ENCODE measurements at places on chromosomes 5 and 9.

GRCh38 chr5:57595523-57595991 is 112.9 kb upstream of the ACTBL2 start:
- DNase-seq, result no peak

GRCh38 chr5:148829734-148830133 is 3.3 kb downstream of the ADRB2 start:
- DNase-seq, result no peak

- no peak for DNase-seq
Measured at GRCh38 chr9:86975606-86976005, 28.3 kb upstream of the GAS1 start.

DNA sequence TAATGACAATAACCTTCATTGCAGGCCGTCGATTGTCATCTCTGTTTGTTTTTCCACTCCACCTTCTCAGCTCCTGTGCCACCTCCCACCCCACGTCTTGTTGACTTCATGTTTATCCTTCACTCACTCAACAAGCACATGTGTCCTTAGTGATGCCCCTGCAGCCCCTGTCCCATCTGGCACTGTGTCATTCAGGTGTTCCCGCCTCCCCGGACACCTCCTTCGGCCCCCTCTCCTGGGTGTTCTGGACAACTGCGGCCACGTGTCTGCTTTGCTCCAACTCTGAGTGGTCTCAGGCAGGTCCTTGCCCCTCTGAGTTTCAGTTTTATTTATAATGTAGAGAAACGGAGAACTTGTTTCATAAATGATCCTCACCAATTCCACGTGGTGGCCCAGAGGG is 91.0 kb upstream of the COL5A1 start:
- no peak for DNase-seq

DNA sequence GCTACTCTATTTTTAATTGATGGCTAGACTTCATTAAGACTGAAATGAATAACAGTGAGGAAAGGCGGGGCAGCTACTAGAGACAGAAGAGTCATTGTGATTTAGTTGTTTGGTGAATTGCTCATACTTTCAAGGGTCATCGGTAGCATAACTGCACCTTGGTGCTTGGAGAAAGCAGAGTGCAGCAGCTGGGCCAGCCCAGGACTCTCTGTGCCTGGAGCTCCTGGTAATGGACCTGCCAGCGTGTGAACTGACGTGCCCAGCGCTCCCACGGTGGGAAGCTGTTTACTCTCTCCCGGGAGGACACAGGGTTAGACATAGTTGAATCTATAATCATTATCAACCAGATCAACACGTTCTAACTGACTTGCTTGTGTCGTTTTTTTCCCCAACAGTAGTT is 42.9 kb downstream of the LURAP1L start:
- DNase-seq, result no peak

DNA sequence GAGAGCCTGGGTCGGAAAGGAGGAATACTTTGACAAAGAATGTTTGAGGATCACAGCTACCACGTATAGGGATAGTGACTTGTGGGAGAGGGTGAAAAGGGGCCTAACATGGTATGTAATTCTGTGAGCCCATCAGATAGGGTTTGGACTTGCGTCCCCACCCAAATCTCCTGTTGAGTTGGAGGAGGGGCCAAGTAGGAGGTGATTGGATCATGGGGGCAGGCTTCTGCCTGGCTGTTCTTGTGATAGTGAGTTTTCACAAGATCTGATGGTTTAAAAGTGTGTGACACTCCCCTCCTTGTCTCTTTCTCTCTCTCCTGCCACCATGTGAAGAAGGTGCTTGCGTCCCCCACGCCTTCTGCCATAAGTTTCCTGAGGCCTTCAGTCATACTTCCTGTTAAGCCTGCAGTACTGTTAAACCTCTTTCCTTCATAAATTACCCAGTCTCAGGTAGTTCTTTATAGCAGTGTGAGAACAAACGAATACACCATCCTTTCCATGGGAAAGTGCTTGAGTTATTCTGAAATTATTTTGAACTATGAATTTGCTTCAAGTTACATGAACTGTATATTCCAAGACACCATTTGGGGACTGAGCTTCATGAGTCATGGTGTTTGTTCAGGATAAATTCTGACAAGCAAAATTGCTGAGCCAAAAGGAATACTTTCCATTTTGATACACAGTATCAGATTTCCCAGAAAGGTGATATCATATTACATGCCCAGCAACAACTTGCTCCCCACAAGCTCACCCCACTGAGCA is 68.8 kb upstream of the SSBP2 start:
- peak; percentile 53 for DNase-seq

DNA sequence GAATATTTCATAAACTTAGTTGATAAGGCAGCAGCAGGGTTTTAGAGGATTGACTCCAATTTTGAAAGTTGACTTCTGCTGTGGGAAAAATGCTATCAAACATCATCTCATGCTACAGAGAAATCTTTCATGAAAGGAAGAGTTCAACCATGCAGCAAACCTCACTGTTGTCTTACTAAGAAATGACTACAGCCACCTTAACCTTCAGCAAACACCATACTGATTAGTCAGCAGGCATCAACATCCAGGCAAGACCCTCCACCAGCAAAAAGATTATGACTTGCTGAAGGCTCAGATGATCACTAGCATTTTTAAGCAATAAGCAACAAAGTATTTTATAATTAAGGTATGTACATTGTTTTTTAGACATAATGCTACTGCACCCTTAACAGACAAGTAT is 7.6 kb downstream of the TMEM174 start:
- peak; percentile 62 for DNase-seq

DNA sequence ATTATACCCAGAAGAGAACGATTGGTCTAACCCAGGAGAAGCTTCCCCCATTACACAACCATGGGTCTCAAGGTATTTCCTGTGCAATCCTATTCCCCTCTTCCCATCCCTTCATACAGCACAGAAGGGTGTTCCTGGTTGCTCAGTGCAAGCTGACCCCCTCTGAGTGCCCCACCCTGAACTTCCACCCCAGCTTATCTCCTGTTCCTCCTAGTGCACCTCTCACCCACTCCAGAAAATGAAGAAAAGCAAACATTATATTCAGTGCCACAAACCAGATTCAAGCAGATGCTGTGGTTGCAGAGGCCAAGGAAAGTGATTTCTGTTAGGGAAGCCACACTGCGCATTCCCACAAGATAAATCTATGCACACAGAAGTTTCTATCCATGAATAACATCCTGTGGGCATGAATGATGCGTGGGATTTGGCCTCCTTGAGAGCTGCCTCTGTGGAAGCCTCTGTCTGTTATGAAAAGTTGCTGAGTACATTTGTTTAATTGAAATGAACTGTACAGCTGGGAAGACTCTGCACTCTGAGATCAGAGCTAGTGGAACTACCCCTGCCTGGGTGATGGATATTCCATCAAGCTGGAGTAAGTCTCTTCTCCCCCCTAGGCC is 2.2 kb upstream of the OR2S2 start:
- DNase-seq, result peak; percentile 63

GRCh38 chr9:80144406-80144805 is 572.6 kb downstream of the TLE4 start:
- no peak for DNase-seq

DNA sequence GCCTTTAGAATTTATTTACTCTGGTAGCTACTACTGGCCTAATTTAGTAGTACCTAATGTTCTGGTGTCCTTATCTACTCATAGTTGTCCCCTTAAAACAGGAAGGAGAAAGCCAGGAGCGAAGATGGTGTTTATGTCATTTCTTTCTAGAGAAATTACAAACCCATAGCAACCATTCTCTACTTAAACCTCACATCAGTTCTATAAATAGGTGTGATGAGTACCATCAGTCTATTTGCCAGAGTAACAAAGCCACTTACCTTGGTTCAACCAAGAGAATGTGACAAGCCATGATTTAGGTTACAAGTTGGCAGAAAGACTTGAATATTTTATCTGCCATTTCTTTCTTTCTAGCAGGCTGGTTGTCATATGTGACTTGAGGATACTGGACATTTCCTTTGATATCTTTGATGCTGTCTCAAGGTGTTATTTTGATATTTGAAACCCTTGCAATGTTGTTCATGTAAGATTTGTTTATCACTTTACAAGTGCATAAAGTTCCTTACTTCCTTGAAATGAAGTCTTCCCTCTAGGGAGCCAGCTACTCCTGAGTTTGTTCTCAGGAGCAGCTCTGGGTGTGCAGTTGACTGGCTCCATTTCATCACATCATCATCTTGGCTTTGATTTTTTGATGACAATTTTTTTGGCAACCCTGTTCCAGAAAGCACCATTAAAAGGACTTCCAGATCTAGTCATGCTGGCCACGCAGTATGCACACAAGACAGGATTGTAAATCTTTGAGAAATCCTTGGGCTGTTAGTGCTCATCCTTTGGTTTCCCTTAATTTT is 286.8 kb downstream of the ARHGAP26 start:
- no peak for DNase-seq

DNA sequence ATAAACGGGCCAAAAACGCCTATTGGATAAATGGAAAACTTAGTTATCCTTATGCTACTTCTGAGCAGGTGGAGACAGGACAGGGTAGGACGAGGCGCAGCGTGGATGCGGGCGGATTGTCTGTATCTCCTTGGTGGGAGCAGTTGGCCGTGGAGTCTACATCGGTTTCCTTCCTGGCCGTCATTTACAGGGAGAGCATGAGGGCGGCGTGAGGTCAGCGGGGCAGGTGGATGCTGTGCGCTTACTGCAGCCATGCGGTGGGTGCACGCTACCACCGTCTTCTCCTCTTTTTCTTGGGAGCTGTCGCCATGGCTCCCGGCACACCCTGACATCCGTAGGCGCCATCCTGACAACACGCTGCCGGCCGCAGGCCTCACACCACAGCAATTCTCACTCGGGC is 121.3 kb downstream of the ADAMTS2 start:
- DNase-seq, result no peak

GRCh38 chr5:73027361-73027760 is 71.5 kb downstream of the FCHO2 start:
- DNase-seq, result no peak

DNA sequence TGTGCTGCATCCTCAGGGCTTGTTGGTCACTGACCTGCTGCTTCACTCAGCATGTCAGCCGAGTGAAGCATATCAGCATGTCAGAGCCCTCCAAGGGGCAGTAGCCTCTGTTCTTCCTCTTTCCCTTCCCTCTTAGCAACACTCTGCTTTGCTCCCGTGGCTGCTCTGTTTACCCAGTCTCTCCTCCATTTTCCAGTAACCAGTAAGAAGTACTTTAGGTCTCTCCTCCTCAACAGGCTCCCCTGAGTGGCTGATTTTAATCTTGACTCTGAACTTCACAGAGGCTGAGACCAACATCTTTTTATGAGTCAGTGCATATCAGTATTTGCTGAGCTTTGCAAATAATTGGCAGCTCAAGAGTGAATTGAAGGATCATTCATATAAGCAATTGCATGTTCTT is 18.6 kb upstream of the ADRB2 start:
- no peak for DNase-seq
